ENCODE measurements at places on chromosomes 4 and X.

DNA sequence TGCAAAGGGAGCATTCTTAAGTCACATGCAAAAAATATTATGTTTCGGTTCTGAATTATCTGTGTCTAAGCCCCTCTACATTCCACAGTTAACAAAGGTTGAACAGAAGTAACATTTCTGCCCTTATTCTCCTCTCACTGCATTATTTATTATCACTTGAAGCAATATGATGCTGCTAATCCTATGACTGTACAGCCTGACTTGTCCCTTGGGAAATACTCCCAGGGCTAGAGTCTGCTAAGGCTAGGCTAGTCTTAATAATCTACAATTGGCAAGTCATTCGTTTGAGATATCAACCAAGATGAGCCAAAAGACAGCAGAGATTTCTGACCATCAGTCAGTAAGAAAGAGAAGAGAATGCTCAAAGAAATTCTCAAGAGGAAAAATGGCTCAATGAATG is 226.9 kb upstream of the HCCS start:
- no peaks in the 10 kb centered on the region for H3K4me1 ChIP-seq
- H3K27ac ChIP-seq: no peak overlapping the region
- no peaks in the 10 kb centered on the region for H3K36me3 ChIP-seq
- H3K4me3 ChIP-seq: no peak overlapping the region
- no peaks in the 10 kb centered on the region for H3K27me3 ChIP-seq
- no peak for DNase-seq

GRCh38 chr4:3239998-3240920 is 8.7 kb upstream of the MSANTD1 start:
- H3K4me1 ChIP-seq: no peaks in the 10 kb centered on the region
- no peak overlapping the region for H3K4me3 ChIP-seq
- no peak for DNase-seq
- H3K36me3 ChIP-seq: peaks cover 64% of the 10 kb centered on the region
- no peaks in the 10 kb centered on the region for H3K27me3 ChIP-seq

GRCh38 chrX:23826653-23827052 is 43.7 kb downstream of the SAT1 start:
- no peak overlapping the region for H3K4me3 ChIP-seq
- H3K4me1 ChIP-seq: peaks cover 15% of the 10 kb centered on the region
- no peaks in the 10 kb centered on the region for H3K27me3 ChIP-seq
- DNase-seq: peak; percentile 45

- H3K27ac ChIP-seq: peak within 1 kb of the TSS; percentile 96
- peaks cover under 1% of the 10 kb centered on the region for H3K36me3 ChIP-seq
- H3K4me3 ChIP-seq: peak within 1 kb of the TSS; percentile 93
Measured at GRCh38 chr4:183504930-183505610, at the start of gene ING2. ING2 (plus strand) TSS chr4:183505058; CDS start chr4:183505196, 138 bp downstream.

DNA sequence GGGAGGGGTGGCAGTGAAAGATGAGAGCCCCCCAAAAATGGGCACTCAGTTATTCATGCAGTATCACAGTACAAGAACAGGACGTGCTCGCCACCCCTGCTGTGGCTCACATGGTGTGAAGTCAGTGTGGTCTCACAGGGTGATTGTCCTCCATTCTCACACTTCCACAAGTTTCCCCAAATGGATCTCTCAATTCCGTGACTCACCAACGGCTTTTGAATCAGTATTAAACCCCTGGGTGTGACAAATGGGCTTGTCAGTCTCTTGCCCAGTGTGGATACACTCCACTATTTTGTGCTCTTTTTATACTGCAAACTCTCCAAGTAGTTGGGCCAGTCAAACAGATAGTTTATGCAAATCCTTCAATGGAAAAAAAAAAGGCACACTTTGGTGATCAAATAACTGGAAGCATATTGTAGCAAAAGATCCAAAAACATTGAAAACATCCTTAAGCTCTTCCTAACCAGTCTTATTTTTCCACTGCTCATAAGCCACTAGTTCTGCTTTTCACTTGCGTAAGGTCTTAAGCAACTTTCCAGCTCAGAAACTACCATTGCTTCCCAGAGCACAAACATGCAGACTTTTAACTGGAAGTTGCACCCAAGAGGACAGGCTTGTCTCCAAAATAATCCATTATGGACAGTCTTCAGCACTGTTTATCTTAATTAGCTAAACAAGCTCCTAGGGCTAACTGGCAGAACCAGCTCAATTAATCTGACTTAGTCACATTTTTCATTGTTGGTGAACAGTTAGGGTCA is 365.7 kb downstream of the PPP3CA start:
- peaks cover 18% of the 10 kb centered on the region for H3K4me1 ChIP-seq
- H3K27ac ChIP-seq: peak overlapping the region; percentile 37

GRCh38 chrX:2732076-2732475 is 19.8 kb upstream of the XG start:
- H3K4me3 ChIP-seq: no peak overlapping the region
- no peak for DNase-seq
- no peaks in the 10 kb centered on the region for H3K4me1 ChIP-seq
- H3K36me3 ChIP-seq: peaks cover 66% of the 10 kb centered on the region
- no peak overlapping the region for H3K27ac ChIP-seq

- no peak overlapping the region for H3K4me3 ChIP-seq
- no peaks in the 10 kb centered on the region for H3K36me3 ChIP-seq
- H3K4me1 ChIP-seq: no peaks in the 10 kb centered on the region
Measured at GRCh38 chr4:40335525-40335894, 377 bp downstream of the CHRNA9 start.

DNA sequence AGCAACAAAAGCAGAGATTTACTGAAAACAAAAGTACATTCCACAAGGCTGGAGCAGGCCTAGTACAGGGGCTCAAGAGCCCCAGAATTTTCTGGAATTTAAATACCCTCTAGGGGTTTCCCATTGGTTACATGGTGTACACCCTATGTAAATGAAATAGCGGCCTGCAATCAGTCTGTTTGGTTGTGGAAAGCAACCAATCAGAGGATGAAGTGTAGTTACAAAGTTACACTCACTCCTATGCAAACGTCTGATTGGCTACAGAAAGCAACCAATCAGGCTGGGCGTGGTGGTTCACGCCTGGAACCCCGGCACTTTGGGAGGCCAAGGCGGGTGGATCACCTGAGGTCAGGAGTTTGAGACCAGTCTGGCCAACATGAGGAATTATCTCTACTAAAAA is 13.8 kb upstream of the TXLNG start:
- no peak for DNase-seq
- no peak overlapping the region for H3K27ac ChIP-seq
- no peaks in the 10 kb centered on the region for H3K27me3 ChIP-seq

DNA sequence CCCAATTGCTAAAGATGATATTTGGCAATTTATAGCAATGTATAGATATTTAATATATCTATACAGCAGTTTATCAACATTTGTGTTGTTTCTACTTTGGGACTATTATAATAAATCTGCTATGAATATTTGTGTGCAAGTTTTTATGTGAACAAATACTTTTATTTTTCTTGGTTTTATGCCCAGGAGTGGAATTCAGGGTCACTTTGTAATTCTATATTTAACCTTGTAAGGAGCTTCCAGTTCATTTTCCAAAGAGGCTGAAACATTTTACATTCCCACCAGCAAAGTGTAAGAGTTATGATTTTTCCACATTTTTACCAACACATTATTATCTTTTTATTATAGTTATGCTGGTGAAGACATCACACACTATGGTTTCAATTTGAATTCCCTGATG is 801.3 kb downstream of the PCDH18 start:
- no peaks in the 10 kb centered on the region for H3K4me1 ChIP-seq
- H3K36me3 ChIP-seq: no peaks in the 10 kb centered on the region
- no peak overlapping the region for H3K4me3 ChIP-seq
- DNase-seq: no peak
- H3K27me3 ChIP-seq: no peaks in the 10 kb centered on the region

DNA sequence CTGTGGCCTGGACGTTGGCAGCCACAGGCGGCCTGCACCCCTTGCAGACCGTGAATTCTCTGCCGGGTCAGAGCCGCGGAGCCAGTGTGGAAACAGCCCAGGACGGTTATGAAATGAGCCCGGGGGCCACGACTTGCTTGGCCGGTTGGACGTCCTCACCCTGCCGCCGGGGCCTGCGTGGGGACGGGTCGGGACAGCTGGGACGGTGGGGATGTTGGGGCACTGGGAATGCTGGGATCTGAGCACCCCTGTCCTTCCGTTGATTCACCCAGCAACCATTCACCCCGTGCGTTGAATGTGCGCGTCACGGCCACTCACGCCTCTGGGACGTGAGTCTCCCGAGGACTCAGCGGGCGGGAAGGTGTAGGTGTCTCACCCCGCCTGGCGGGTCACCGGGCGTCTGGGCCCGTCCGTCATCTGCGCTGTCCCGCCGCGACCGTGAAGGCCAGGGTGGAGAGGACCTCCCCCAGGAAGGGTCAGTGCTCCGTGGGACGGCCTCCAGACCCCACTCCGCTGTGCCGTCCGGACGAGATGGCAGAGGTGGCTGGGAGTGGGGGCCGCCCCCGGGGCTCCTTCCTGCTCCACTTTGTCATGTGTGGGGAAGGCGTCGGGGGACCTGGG is 4.5 kb upstream of the PLCXD1 start:
- H3K4me1 ChIP-seq: peaks cover 40% of the 10 kb centered on the region
- H3K27me3 ChIP-seq: no peaks in the 10 kb centered on the region
- H3K27ac ChIP-seq: peak overlapping the region; percentile 69
- H3K4me3 ChIP-seq: peak overlapping the region; percentile 77
- no peaks in the 10 kb centered on the region for H3K36me3 ChIP-seq

GRCh38 chrX:10110984-10111363 is 45.8 kb upstream of the CLCN4 start:
- peaks cover 7% of the 10 kb centered on the region for H3K36me3 ChIP-seq
- no peak for DNase-seq
- H3K27ac ChIP-seq: no peak overlapping the region
- no peaks in the 10 kb centered on the region for H3K27me3 ChIP-seq
- H3K4me1 ChIP-seq: peaks cover 13% of the 10 kb centered on the region
- no peak overlapping the region for H3K4me3 ChIP-seq

DNA sequence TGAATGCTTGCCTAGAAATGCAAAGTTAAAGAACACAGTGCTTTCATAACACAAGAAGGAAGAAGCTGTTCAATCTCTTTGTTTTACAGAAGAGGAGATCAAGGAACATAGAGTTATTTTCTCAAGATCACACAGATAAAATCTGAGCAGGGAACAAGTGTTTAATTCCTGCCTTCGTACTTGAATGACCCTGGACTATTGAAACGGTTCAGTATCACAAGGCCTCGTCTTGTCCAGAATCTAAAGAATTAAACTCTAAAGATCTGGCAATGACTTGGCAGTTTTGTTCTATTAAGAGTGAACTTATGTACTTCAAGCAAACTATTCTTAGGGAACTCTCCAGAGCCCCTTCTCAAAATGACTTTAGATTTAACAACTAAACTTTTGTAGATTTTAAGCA is 97.7 kb downstream of the ANXA5 start:
- no peaks in the 10 kb centered on the region for H3K4me1 ChIP-seq
- no peak overlapping the region for H3K4me3 ChIP-seq
- no peak overlapping the region for H3K27ac ChIP-seq
- no peaks in the 10 kb centered on the region for H3K36me3 ChIP-seq

DNA sequence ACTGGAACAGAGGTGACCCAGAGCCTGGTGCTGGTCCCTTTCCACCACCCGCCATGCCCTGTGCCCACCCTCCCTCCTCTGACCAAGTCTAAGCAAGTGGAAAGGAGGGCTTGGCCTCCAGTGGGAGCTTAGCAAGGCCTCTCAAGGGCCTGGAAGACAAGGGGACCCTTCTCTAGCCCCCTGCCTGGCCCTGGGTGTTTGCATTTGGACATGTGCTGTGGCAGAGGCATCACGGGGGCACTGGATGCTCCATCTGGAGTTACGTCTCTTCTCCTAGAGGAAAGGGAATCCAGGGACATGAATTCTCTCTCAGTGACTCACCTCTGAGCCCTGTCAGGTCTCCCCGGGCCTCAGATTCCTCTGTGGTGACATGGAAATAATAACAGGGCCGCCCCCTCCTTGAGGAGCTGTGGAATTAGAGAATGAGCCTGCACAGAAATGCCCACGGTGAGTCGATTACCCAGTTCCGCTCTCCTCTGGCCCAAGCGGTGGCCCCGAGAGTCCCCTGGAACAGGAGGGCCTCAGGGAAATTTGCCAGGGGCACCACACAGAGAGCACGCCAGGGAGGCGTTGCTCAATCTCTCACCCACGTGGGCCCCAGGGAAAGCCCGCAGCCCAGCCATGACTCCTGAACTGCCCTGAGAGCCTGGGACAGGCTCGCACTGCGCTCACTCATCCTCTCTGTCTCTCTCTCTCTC is 189.6 kb downstream of the BCOR start:
- no peak overlapping the region for H3K27ac ChIP-seq
- no peak overlapping the region for H3K4me3 ChIP-seq

GRCh38 chr4:108840426-108840975 is 77.6 kb upstream of the ETNPPL start:
- no peaks in the 10 kb centered on the region for H3K36me3 ChIP-seq
- H3K27me3 ChIP-seq: no peaks in the 10 kb centered on the region
- no peak overlapping the region for H3K4me3 ChIP-seq
- no peaks in the 10 kb centered on the region for H3K4me1 ChIP-seq

DNA sequence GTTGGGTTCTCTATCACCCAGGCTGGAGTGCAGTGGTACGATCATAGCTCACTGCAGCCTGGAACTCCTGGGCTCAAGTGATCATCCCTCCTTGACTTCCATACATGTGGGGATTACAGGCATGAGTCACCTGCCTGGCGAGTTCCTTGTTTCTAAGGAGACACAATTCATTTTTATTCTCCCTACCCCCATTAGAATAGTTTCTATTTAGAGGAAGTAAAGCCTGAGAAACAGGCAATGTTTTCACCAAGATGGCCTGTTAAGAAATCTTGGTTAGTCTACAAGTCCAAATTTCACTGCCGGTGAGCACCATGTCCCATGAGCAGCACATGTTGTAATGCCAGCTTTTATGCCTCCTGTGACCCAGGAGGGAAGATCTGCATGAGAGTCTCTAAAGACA is 5.7 kb downstream of the CYBB start:
- H3K4me1 ChIP-seq: peaks cover 53% of the 10 kb centered on the region
- H3K27ac ChIP-seq: peak overlapping the region; percentile 84
- peak; percentile 91 for DNase-seq
- H3K27me3 ChIP-seq: no peaks in the 10 kb centered on the region
- H3K36me3 ChIP-seq: peaks cover 68% of the 10 kb centered on the region

- peaks cover 10% of the 10 kb centered on the region for H3K27me3 ChIP-seq
- peaks cover 3% of the 10 kb centered on the region for H3K4me1 ChIP-seq
- DNase-seq: no peak
- H3K4me3 ChIP-seq: no peak overlapping the region
- H3K27ac ChIP-seq: no peak overlapping the region
Measured at GRCh38 chrX:24271262-24271661, 42.6 kb downstream of the SUPT20HL2 start.

All from CD14-positive monocyte (primary cell).